H7 (cell line): ENCODE measurements at places on chromosomes 6 and 20. TPM values are rescaled to one million over a fixed set of nuclear protein-coding genes. Genes with fewer than 3 reads are reported as not detected.

The GRM1 gene
- total RNA-seq, result 0.14 and 0.48 TPM in 2 replicates

DNA sequence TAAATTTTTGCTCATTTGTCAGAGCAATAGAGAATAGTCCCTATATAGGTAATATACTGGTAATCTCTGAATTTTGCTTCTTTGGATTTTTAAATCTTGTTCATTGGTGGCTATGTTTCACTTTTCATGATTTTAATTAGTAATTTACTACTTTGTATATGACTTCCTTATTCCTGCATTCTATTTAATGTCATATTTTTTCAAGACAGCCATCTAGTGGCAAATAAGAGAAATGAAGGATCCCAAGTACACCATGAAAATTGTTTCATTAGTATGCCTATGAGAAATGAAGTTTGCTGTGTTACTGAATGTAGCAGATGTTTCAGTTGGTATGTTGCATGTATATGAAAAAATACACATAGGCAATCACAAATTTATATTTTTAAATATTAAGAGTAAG, 82.4 kb downstream of the ZNF292 start:
- DNase-seq, result peak; percentile 8

GRCh38 chr6:131519670-131520436, 53.2 kb upstream of the ARG1 start:
- no peak for DNase-seq

The DACT2 gene
- total RNA-seq, result 5.5 and 26.6 TPM in 2 replicates

DNA sequence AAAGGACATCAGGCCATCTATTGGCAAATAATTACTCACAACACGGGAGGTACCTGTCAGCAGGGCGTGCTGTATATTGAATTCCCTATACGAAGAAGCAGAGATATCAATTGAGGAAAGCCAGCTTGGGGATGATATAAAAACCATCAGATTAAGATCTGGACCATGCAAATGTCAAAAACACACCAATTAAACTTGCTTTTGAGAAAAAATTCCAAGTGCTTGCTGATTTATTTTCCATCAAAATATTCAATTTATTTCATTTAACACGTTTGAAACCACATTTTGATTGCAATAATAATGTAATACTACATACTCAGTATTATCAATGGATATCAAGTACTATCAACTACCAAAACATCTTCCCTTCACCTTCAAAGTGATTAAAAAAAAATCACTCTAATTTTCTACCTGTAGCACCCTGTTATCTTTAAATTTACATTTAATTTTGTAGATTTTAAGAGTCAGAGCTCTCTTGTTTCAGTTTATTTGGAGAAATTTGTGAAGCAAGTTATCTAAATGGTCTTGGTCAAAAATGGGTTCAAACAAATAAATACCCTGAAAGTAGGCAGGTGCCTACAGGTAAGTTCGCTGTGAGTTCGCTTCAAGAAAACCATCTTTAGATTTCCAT, 6.8 kb upstream of the TBX18 start:
- DNase-seq, result no peak

DNA sequence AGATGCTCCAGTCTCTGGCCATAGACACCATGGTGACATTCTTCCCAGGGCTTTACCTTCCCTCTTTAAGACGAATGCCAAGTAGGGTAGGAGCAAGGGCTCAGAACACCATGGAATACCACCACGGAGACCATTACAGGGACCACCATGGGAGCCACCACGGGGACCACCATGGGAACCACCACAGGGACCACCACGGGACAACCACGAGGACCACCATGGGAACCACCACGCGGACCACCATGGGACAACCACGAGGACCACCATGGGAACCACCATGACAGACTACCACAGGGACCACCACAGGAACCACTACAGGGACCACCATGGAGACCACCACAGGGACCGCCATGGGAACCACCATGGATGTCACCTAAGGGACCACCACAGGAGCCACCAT, 66.9 kb upstream of the MPC1 start:
- no peak for DNase-seq

DNA sequence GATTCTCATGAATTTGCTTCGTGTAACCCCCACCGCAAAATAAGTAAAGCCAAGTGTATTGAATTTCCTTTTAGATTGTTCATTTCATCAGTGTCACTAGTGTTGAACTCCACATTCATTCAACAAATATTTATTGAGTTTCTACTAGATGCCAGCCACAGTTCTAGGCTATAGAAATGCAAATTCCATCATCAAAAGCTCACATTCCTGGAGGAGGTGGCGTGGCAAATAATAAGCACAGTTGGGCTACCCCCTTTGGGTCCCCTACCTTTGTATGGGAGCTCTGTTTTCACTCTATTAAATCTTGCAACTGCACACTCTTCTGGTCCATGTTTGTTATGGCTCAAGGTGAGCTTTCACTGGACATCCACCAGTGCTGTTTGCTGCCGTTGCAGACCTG, 12.7 kb upstream of the ME1 start:
- no peak for DNase-seq

- no peak for DNase-seq
Observed at GRCh38 chr20:62624719-62625453, 17.4 kb upstream of the SLCO4A1 start.

GRCh38 chr6:15331143-15331542, 85.3 kb downstream of the JARID2 start:
- DNase-seq, result no peak

The TBC1D20 gene
- 10.9 and 14.0 TPM in 2 replicates for total RNA-seq
